ENCODE measurements at places on chromosomes 12 and 14.

DNA sequence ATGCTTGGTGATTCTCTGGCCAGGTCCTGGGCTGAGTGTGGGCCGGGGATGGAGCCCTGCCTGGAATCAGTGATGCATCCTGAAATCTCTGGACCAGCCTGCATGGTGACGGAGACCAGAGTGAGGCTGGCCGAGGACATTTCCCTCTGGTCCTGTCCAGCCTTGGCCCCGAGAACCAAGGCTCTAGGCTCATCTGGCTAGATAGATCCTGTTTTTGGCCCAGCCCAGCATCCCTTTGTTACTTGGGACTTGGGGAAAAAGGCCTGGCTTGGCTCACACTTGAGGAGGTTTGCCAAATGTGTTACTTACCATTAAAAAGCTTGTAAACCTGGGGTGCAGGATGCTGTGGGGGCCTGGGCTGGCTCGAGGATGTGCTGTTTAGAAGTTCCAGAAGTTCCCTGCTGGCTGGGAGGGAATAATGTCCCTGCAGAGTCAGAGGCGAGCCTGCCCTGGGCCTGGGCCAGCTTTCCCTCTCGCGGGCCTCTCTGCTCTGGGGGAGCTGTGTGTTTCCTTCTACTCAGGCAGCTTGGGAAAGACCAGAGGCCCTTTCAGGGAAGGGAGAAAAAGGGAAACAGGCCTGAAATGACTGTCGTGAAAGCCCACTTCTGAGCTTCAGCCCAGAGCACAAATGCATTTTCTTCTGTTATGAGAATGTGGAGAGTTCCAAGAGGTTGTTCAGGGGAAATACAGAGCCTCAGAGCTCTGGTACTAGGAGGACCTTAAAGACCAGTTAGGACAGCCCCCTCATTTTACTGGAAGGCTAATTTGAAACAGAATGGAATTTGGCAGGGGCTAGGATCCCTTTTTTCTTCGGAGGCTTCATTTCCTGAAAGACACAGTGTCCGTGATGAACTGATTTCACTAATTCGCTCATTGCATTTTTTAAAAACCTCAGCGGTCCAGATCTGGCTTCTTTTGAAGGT, 47.2 kb upstream of the CTDSP2 start:
- DNase-seq: no peak

DNA sequence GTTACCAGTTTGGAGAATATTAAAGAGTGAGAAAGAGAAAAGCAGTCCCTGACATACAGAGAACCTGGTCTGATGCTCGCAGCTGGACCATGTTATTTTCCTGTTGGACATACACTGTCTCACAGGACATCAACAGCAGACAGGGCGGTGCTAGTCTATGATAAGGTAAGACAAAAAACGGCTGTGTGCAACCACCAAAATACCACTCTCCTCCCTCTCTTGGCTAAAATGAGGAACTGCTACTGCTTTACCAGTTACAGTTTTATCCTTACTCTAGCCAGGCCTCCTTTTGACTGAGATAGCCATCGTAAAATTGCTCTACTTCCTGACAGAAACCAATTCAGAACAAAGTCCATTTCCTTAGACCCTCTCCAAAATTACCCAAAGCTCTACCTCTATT, 47.0 kb upstream of the ERGIC2 start:
- no peak for DNase-seq

DNA sequence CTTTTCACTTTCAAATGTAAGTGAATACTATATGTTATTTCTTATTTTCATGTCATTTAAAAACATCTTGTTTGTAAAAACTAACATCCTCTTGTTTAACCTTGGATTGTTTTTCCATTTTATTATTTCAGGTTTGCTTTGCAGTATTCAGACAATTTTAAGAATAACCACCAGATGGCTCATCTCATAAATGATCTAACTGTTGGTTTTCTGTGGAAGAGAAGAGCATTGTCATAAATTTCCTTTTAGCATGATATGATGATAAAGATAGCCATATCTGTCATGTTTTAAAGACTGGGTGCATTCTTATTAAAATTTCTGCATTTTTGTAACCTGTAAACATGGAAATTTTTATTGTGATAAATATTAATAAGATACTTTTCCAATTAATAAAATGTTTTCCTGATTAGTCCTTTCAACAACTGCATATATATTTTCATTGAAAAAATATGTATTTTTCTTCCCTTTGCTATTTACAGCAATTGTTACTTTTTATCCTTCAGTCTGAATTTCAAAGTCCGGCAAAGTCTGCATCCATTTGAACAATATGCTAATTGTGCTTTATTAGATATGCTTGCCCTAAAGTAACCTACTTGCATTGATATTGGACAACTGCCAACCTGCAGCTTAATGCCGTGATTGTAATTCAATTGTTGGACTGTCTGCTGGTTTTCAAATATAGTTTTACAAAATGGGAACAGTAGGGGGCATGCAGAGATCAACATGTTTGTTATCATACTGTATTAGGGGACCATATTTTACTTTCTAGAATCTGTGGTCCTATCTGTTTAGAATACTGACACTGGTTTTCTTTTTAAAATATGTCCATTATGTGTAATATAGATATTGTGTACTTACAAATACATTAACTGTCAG, 163.4 kb downstream of the GARIN6 start:
- no peak for DNase-seq

GRCh38 chr12:31267966-31268365, 58.0 kb downstream of the SINHCAF start:
- DNase-seq: no peak

- DNase-seq: no peak
Measured at GRCh38 chr14:66508547-66508845, 549 bp downstream of the GPHN start.

- no peak for DNase-seq
Measured at GRCh38 chr12:111590552-111590951, 8.6 kb downstream of the ATXN2 start.

- no peak for DNase-seq
Measured at GRCh38 chr14:105218611-105219010, 29.7 kb upstream of the BTBD6 start.

GRCh38 chr14:50783563-50783962, 47.4 kb downstream of the NIN start:
- no peak for DNase-seq

- DNase-seq: no peak
Measured at GRCh38 chr12:132359551-132359950, 30.2 kb upstream of the GALNT9 start.

GRCh38 chr12:91311081-91311480, 128.5 kb upstream of the DCN start:
- no peak for DNase-seq

GRCh38 chr12:65364046-65364445, 85.6 kb downstream of the MSRB3 start:
- no peak for DNase-seq

DNA sequence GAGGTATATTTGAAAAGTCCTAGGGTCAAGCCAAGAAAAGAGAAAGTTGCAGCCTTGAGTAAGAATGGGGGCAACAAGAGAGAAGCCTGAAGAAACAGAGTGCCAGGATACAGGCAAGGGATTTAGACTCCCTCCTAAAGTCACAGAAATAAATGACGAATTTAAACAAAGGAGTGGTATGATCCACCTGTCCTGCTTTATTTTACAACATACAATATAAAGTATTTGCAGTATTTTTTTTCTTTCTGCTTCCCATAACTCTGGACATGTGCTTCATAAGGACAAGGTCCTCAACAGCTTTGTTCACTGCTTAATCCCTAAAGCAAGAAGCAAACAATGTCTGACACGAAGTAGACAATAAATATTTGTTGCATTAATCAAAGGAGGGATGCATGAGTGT, 57.4 kb downstream of the IFNG start:
- DNase-seq: no peak

- no peak for DNase-seq
Measured at GRCh38 chr14:57871459-57872080, 5.7 kb upstream of the SLC35F4 start.

Measured in stimulated activated CD4-positive, alpha-beta T cell treated with anti-CD3 and anti-CD28 coated beads, Interleukin-4, amount 100 ng/mL, for 1 hour (primary cell).